ENCODE measurements at places on chromosomes 3 and 15.

DNA sequence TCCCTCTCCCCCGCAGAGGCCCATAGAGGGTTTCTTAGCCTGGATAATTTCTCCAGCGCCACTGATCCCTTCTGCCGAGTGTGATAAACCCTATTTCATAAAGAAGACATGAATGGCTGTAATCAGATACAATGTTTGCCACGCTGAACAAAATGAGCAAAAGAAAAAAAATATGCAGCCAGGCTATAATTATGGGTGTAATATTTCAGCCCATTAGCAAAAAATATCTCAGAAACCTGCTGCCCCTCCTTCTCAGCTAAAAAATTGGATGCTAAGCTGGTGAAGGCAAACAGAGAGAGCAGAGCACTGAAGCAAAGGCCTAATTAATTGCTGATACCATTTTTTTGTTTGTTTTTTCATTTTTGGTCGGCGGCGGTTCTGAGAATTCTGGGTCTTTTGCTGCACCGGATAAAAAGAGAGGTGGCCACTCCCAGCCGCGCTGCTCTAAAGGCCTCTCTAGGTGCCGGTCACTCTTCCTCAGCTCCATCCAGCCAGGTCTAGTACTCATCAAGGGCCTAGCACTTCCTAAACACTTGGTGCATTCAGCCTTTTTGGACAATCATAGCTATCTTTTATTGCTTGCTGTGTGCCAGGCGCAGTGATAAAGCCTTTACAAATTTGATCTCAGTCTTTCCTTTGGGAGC is 128.7 kb upstream of the TLE3 start:
- DNase-seq = no peak

DNA sequence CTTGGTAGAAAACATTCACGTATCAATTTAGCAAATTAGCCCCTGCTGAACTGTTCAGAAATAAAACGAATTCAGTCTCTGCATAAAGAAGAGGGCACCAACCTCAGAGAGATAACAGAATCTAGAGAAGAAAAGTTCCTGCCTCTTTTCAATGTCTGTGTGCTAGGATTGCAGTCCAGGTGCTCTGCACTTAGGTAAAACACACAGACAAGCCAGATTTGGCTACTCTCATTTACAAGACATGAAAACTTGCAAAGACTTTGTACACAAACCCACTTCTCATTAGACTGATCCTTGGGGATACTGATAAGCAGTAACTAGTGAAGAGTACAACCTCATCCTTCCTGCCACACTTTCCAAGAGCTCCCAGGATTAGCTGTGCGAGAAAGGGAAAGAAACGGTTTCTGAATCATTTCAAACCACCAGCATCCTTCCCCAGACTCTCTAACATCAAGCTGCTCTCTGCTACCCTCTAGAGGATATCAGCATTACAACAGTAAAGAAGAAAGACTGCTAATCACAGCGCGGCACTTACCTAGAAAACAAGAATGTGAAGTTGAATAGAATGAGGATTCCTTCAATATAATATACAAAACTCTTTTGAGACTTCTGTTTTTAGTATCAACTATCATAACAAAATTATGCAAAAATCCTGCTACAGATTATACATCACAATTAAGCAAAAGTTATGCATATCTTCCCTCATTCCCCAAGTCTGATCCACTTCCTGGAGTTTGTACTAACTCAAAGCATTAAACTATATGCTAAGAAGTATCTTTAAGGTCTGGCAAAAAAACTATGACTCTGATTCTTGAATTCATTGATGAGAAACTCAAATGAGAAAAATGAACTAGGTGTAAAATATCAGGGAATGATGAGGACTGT is 306.4 kb downstream of the MAGI1 start:
- peak; percentile 65 for DNase-seq

DNA sequence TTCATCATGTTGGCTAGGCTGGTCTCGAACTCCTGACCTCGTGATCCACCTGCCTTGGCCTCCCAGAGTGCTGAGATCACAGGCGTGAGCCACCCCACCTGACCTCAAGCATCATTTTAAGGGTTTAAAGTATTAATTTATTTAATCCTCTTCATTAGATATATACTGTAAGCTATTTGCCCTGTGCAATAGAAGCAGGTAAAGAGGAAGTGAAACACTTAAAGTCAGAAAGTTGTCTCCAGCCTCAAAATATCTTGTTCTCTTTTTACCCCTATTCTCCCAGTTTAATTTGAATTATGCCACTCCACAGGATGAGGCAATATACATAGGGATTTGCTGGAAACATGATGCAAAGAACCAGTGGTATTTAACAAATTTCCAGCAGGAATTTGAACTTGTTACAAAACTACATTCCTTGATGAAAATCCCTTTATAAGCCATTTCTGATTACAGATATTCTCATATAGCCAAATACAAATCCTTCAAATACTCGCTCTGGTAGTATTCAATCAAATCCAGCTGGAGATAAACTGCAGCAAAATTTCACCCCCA is 2.0 kb downstream of the NDUFB5 start:
- no peak for DNase-seq

- DNase-seq = peak; percentile 79
These were observed 1.4 kb upstream of the WNT5A start for GRCh38 chr3:55488398-55489055.

GRCh38 chr15:90126596-90127435 is 24.5 kb upstream of the IDH2 start:
- no peak for DNase-seq

Data from MM.1S (cell line).